Omental fat pad (tissue), 4 donors: ENCODE measurements at places on chromosomes 2 and 18.

GRCh38 chr2:225895126-225895525 is 495.6 kb downstream of the NYAP2 start:
- DNase-seq, result no peak

GRCh38 chr2:79906139-79906890 is 393.5 kb downstream of the CTNNA2 start:
- no peak for DNase-seq

- no peak for DNase-seq
Measured at GRCh38 chr18:21074336-21075323, 37.0 kb downstream of the ROCK1 start.

DNA sequence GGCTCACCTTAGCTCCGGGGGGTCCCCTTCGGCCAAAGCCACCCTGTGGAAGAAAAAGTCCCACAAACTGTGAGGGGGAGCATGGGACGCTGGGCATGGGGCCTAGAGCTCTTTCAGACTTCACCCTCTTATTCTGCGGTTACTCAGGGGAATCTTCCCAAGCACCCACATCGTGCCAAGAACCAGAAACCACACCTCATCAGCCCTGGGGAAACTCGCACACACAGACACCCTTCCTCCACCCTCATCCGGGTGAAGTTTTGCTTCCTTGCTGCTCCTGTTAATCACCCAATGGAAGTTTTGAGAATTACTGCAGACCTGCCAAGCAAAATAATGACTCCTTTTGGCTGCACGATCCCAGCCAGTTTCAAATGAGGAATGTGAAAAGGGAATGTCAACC is 59.1 kb downstream of the COL6A3 start:
- DNase-seq, result no peak

DNA sequence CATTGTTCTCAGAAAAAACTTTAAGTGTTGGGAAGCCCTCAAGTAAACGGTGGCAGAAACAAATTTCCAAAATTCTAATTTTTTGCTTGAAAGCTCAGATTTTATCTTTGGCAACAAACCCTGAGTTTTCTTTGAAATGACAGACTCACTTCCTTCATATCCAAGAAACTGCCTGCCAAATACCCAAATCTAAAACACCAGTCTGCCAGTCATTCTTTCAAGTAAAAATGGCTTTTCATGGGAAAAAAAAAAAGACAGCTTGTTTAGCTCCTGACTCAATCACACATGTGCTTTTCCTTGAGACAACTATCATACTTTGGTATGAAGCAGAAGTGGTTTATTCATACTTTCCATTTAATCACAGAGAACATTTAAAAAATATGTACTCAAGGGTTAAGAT is 40.6 kb upstream of the CSRNP3 start:
- DNase-seq, result no peak

DNA sequence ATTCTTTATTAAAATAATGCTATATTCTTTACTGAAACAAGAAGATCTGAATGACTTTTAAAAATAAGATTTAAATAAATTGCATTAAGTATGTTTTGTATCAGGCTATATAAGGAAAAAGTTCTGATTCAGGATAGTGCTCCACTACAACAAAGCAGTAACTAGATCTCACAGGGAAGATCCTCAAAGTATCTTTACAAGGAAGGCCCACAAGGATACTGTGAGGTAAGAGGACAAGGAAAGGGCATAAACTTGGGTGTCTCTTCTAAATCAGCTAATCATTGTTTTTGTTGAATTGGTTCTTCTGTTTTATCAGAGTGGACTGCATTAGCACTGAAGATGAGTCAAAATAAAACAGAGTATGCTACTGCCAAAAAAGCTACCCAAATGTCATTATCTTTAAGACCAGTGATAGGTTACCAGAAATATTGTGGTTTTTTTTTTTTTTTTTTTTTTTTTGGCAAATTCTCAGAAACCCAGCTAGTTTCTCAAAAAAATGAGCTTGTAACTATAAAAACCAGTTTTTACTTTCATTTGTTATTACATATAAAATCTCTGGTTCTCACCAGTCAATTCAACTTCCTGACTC is 160.9 kb downstream of the BAZ2B start:
- DNase-seq, result no peak

GRCh38 chr2:112627060-112628040 is 18.4 kb upstream of the SLC20A1 start:
- DNase-seq, result peak; percentile 35

DNA sequence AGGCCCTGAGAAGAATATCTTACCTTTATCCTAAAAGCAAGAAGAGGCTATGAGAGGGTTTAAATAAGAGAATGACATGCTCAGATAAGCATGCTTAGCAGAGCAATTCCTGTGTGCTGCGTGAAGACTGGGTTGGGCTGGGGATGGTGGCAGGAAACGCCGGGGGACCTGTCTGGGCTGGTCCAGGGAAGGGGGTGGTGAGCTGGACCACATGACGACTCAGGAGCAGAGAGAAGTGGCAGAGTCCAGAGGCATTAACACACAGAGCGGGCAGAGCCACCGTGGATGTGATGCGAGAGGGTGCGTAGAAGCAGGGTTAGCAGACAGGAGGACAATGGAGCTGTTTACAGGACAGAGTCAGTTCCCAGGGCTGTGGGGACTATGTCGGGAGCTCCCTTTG is 84.5 kb downstream of the ZBTB7C start:
- DNase-seq, result no peak

- DNase-seq, result no peak
Measured at GRCh38 chr18:59565957-59566356, 131.3 kb downstream of the CCBE1 start.

GRCh38 chr2:189466656-189467055 is 25.4 kb downstream of the WDR75 start:
- no peak for DNase-seq

DNA sequence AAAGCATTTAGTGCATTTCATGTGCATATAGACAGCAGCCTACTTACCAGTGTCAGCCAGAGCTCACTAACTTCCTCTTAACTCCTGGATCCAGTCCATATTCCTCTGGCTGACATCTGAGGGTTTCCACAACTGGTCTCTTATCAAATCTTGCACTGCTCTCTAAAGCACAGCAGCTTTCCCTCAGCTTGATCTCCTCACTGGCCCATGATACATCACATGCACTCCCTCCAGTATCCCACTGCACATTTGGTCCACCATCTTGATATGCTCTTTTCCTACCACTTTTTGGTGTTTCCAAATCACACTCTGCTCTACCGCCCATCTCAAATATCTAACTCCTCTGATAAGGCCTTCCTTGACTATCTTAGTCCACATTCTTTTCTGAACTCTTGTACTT is 105.0 kb upstream of the ZFP36L2 start:
- DNase-seq, result no peak

- DNase-seq, result no peak
Measured at GRCh38 chr2:173350383-173350782, 4.3 kb upstream of the CDCA7 start.

GRCh38 chr18:64037812-64038414 is 68.0 kb downstream of the SERPINB8 start:
- DNase-seq, result no peak

DNA sequence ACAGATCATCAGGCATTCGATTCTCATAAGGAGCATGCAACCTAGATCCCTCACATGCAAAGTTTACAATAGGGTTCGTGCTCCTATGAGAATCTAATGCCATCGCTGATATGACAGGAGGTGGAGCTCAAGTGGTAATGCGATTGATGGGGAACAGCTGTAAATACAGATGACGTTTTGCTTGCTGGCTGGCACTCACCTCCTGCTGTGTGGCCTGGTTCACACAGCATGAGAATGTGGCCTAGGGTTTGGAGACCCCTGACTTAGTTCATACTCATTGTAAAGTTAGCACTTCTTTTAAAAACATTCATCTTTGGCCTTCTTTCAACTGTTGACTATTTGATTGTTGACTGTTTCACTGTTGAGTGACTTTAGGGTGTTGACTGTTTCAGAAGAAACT is 8.7 kb upstream of the CHMP1B start:
- no peak for DNase-seq

GRCh38 chr2:219571311-219572236 is at the start of gene OBSL1:
Gene OBSL1 (minus strand): TSS chr2:219571539. CDS start chr2:219571232, 307 bp downstream.
- no peak for DNase-seq

DNA sequence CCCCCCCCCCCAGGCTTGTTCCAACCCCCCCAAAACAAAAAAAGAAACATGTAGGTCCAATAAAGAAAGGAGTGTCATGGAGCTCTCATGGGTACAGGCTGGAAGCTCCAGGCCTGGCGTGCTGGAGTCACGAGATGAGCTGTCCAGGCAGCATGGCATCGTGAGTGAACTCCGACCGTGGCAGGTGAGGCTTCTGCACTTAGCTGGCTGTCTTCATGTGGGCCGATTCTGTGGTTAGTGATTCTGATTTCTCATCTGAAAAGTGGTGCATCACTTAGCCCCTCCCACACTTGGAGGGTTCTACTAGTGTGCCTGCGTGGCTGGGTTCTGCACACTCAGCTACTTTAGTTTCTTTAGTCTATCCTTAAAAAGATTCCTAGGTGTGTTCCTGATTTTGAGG is 126.4 kb upstream of the MGAT5 start:
- DNase-seq, result no peak

DNA sequence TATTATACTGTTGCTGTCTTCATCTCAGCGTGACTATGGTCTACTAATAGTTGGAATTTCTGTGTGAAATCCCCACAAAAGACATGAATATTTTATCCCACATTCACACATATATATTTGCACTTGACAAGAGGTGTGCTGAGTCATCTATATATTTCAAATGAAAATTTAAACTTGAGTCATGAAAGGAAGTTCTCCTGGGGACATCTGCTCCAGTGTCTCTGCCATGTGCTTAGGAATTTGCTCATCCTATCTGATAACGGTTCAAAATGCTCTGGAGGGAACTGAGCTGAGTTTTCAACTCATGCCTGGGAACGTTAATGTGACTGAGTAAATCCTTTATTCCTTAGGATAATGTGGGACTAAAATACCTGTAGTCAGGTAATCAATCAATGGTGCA is 326.2 kb upstream of the MEX3C start:
- no peak for DNase-seq

- DNase-seq, result no peak
Measured at GRCh38 chr2:222074674-222075073, 224.1 kb downstream of the PAX3 start.

DNA sequence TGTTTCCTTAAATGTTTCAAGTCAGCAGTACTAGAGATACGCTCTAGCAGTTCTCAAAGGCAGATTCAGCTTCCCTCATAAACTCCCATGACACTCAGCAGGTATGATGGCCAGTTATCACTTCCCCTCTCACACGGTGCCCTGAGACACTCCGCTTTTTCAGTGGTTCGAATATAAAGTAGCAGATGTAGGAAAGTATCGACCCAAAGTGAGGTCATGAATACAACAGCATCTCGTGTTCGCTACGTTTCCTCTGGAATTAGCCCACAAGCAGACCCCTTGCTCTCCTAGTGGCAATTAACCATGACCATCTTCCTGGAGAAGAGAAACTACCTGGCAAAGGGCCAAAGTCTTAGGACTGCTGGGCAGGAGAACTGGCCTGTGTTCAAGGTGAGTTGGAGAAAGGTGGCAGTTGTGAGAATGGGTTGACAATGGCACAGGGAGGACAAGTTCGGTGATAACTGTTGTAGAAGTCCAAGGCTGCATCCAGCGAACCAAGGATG is 9.3 kb upstream of the AGBL5 start:
- DNase-seq, result no peak

DNA sequence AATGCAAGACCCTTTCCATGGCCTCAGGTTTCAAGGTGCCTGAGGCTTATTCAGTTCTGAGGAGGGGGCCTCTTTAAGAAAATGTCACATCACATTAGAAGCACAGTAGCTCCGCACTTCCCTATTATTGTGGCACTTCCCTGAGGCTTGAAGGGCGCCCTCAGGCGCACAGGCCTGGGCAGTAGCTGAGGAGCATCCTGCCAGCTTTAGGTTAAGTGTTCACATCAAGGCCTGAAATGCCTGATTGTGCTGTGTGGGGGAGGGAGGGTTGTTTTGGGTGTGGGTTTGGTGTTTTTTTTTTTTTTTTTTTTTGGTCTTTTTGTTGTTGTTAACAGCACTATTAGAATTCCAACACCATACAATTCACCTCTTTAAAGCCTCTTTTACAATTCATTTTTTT is 107.9 kb downstream of the CABLES1 start:
- DNase-seq, result no peak

- DNase-seq, result no peak
Measured at GRCh38 chr2:153495725-153496124, 17.2 kb upstream of the RPRM start.

DNA sequence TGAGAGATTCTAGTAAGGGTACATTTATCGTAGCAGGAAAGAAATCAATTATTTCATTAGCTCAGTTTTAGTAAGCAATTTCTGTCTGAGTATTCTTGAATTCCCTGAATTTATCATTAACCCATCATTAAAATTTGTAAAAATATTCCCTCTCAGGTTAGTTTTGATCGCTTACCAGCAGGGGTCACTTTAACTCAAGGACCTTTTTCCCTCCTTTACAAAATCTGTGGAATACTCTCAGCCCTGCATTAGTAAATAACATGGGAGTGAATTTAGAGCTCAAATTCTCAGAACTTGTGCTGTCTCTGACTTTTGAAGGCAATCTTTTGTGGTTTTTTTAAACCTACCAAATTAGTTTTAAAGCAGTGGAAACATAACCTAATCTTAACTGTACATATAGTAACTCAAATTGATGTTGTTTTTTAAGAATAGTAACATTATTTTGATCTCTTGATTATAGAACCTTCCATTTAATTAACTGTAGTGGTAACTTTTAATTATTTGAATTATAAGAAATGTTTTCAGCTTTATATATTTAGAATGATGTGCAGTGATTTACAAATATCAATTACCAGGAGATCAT is 97.2 kb downstream of the AGPS start:
- DNase-seq, result no peak

DNA sequence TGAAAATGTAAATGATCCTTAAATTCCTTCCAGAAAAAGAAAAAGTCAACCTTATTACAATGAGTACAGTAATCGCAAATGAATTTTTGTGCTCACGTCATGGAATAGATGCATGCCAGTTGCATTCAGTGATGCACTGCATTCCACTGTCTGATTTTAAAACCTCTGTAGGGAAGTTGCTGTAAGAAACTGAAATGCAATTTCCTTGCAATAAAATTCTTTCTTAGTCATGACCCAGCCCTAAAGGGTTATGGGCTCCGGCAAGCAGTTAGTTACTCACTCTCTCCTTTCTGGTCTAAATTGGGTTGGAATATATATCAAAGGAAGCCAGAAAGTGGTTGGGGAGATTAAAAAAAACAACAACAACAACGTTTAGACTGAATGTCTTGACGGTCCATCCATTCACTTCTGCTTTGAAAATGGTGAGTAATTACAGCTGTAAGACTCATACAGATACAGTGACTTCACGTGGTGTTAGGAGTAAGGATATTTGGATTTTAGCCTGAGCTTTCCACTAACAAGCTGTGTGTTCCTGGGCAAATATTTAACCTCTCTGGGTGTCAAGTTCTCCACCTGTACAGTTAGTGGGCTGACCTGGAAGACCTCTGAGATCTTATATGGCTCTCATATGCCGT is 8.6 kb upstream of the RND3 start:
- no peak for DNase-seq

GRCh38 chr18:35580701-35581539 is 620 bp upstream of the GALNT1 start:
- no peak for DNase-seq

DNA sequence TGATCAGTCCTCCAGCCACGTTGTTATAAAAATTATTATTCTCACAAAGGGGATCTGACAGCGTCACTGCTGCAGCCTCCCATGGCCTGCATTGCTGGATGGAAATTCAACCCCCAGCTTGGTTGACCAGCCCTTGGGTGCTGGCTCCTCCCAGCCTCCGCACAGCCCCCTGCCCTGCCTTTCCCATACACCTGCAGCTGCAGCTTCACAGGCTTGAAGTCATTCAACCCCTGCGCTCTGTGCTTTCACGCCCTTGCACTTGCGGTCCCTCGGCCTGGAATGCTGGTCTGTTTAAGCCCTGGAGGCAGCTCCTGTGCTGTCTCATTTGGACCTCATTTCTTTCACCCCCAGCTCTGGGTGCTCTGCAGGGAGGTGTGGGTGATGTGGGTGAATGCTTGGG is 860 bp upstream of the CD8A start:
- DNase-seq, result no peak
